ENCODE measurements at places on chromosomes 4 and X.

GRCh38 chrX:49925176-49925575 lies 2.8 kb downstream of the CLCN5 start:
- DNase-seq = no peak

GRCh38 chr4:33959519-33959918 lies 2284.8 kb downstream of the ARAP2 start:
- no peak for DNase-seq

GRCh38 chr4:168480931-168481611 lies 779 bp upstream of the DDX60L start:
- peak; percentile 80 for DNase-seq

DNA sequence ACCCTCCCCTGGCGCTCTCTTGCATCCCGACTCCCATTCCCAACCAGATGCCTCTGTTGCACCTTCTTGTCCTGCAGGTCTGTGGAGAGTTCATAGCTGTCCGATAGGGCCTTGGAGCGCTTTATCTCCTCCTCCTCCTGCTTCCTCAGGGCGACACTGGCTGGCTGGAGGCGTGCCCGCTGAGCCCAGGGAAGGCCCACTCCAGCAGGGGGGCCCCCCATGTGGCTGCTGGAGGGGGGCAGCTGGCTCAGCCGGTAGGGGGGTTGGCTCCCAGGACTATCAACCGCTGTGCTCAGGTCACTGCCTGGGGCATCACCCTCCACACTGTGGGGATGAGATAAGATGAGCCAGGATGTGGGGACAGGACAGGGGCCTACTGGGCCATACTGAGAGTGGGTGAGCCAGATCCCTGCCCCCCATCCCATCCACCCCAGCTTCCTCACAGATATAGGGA lies 25.6 kb downstream of the IQSEC2 start:
- no peak for DNase-seq

DNA sequence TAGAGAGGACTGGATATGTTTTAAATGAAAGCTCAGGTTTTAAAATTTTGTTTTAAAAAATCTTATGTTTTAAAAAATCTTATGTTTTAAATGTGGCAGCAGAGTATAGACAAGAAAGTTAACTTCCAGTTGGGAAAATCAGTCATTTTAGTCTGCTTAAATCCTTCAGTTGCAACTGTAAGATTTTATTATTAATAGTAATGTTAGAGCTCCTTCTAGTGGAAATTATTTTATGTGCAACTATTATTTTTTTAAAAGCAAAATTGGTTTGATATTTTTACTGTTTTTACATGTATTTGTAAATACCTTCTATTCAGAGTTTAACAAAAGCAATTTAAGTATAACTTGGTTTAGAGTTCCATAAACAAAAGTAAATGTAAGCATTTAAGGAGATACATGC lies 8.5 kb upstream of the NUDT6 start:
- peak; percentile 45 for DNase-seq

GRCh38 chr4:27008679-27009078 lies 148.0 kb downstream of the STIM2 start:
- no peak for DNase-seq

DNA sequence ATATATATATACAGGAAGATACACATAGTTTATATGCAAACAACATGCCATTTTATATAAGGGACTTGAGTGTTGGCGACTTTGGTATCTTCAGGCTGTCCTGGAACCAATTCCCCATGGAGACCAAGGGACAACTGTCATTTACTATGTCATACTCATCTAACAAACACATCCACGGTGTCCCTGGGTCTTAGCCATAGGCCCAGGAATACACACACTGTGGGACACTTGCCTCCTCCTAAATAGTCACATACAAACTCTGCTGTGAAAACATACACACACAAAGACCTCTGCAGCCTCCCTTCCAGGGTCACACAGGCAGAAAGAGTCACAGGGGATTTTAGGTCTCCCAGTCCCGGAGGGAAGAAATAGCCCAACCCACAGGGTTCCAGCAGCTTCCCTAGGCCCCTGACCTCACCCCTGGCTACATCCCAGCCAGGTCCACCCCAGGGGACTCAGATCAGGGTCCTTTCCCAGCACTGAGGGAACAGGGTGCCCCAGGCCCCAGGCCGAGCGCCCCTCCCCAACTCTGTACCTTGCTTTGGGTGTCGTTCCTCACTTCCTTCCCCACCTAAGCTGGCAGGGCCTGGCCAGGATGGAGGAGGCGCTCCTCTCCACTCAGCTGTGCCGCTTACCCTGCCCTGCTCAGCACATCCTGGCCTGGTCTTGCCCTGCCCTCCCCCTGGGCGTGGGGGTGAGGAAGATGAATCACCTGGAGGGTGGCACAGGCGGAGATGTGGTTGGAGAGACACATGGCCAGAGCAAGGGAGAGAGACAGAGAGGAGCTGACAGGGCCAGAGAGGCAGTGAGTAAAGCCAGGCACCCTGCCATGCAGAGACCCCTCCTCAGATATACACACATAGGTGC lies 21.8 kb downstream of the FGD1 start:
- DNase-seq = peak; percentile 71

DNA sequence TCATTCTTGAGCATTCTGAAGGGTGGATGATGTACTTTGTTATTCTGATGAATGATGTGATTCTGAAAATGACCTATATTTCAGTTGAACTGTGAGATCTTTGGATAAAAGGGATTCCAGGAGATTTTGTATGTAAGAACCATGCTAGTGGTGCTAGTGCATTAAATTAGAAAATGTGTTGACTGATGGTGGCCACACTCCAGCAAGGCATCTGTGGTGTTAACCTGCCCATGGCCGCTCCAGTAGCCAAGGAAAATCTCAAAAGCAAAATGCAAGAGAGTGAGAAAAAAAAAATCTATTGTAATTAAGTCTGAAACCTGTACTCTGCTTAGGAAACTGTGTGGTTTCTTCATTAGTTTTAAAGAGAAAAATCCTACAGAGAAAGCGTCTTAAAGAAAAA lies 93.5 kb downstream of the WWC2 start:
- DNase-seq = no peak

- no peak for DNase-seq
Observed at GRCh38 chr4:76904646-76905190, 6.8 kb upstream of the SOWAHB start.

- no peak for DNase-seq
Observed at GRCh38 chrX:51905711-51906110, 12.3 kb downstream of the MAGED1 start.

DNA sequence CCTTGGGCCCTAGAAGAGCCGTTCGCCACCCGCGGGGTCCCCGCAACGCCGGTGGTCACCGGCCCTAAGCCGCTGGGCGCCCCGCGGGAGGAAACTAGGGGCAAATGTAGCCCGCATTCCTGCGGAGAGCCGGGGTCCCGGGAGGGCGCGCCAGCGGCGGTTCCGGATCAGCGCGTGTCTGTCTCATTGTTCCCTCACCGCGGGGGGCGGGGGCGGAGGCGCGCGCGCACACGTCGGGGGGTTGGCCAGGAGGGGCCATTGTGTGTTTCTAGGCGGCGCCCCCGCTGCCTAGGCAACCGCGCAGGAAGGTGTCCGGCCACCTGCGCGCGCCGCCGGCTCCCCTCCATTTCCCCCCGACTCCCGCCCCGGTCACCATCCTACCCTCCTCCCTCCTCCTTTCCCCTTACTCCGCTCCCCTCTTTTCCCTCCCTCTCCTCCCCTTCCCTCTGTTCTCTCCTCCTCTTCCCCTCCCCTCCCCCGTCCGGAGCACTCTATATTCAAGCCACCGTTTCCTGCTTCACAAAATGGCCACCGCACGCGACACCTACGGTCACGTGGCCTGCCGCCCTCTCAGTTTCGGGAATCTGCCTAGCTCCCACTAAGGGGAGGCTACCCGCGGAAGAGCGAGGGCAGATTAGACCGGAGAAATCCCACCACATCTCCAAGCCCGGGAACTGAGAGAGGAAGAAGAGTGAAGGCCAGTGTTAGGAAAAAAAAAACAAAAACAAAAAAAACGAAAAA lies 789 bp upstream of the DDX3X start:
- peak; percentile 79 for DNase-seq

GRCh38 chr4:178894126-178894525 lies 1451.9 kb upstream of the AGA start:
- no peak for DNase-seq

- DNase-seq = no peak
Observed at GRCh38 chrX:12223650-12224049, 85.4 kb downstream of the FRMPD4 start.

GRCh38 chrX:19960913-19961312 lies 29.9 kb downstream of the BCLAF3 start:
- DNase-seq = no peak

- DNase-seq = peak; percentile 33
Observed at GRCh38 chr4:42391981-42392380, 5.3 kb upstream of the SHISA3 start.

- no peak for DNase-seq
Observed at GRCh38 chrX:137172317-137172948, 138.6 kb upstream of the GPR101 start.

DNA sequence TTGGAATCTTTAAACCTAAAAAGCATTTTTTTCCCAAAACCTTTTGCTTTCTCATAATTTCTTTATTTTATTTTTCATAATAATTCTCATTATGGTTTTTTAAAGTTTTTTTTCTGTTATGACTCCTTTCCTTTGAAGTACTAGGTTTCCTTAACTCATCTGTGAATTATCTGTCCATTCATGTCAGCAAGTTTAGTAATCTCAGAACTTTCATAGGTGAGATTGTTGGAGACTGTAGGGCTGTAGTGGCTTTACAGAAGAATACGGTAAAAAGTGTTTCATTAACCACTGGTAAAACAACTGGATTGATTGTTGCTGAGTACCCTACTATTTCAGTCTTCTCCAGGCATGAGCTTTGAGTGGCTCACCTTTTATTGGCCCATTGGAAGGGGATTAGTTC lies 361.7 kb upstream of the PPP1R2C start:
- no peak for DNase-seq

DNA sequence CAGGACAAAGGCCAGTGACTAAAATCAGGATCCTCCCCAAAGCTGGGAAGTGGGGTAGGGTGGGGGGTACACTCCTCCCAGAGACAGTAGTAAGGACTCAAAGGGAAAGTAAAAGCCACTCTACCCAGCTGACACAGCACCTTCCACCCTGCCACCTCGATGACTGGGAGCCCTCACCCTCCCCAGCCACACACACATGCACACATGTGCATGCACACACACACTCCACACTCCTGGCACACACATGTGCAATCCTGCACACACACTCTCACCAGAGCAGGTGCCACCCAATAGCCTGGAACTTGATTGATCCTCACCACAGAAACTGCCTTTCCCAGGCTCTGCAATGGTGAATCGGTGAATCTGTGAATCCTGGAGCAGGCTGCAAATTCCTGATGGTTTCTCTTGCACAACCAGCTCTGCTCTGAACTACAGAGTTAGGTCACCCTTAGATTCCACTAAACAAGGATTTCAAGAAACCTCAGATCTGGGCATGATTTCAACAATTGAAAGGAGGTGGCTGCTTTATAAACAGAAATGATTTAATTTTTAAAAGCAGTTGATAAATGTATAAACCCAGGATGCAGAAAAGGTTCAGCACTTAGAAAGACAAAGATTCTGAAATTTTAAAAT lies 21.5 kb downstream of the AMOT start:
- DNase-seq = peak; percentile 67

DNA sequence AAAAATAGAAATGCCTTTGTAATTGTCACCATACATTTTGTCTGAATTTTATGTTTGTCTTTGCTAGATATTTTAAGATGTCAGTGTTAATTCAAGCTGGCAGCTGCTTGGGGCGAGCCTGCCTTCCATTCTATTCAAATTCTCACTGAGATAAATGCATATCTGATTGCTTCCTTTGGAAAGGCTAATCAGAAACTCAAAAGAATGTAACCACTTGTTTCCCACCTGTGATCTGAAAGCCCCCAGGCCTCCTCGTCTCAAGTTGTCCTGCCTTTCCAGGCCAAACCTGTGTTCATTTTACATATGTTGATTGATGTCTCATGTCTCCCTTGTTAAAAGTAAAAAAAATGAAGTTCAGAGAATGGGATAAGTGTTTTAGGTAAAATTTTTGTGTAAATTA lies 318.7 kb upstream of the TECRL start:
- DNase-seq = no peak

DNA sequence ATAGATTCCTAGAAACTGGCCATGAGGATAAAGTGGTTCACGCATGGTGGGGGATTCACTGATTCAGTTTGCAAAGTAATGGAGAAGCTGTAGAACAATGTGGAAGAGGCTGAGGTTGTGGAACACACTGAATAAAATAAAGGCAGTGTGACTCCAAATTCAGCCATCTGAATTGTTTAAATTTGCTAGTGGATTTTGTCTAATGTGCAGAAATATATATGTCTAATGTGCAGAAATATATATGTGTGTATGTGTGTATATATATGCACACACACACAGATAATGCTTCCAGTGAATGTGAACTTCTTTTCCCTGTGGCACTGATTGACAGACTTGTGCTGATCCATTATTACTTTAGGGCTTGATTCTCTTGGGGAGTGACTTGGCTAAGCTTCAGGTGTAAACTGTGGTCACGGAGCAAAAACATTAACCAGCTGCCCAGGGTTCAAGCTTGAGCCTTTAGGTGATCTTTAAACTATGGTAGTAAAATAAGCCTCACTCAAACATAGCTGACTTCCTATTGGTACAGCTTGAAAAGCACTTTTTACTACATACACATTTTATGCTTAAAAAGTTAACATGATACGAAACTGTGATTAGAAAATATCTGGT lies 3.5 kb downstream of the STBD1 start:
- no peak for DNase-seq

DNA sequence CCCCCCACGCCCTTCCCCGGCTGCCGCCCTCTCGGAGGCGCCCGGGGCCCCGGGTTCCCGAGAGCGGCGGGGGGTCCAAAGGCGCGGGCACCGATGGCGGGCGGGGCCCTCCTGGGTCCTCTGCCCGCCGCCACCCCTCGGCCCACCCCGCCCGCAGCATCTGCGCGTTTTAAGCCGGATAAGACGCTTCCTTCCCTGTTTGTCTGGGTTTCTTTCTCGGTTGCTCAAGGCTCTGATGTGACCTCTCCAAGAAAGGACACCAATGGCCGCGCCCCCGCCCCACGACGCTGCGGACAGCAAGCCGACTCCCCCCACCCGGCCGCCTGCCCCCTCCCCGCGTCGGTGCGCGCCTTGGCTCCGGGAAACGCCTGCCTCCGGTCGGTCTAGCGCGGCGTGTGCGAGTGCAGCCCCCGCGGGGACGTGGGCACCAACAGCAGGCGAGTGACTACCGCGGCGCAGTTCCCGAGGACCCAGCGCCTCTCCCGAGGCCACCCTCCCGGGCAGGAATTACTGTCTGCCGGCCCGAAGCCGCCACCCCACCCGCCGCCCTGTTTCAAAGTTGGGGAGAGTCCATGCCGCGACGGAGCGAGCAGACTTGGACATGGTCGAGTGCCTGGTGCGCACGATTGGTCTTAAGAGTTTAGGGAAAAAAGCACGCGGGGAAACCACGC lies 21.1 kb upstream of the HMX1 start:
- DNase-seq = no peak

GRCh38 chr4:38062776-38063097 lies 102.5 kb downstream of the PTTG2 start:
- no peak for DNase-seq

- DNase-seq = no peak
Observed at GRCh38 chr4:183201331-183201730, 102.3 kb downstream of the WWC2 start.

DNA sequence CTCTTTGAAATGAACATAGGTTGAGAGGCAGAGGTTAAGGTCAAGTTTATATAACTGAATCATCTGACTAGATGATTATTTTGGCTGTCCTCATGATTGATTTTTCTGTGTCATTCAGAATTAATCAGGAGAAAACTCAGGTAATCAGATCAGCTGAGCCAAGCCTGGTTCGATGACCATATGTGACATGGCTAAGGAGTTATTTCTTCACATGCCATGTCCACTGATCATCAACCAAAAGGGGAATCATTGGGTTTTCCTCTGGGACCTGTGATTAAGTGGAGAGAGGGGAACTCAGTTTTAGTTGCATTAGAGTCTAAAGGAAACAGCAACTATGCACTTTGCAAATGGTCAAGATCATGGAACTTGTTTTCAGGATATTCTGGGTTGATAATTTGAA lies 20.3 kb upstream of the PACRGL start:
- DNase-seq = no peak

Data from ACHN (cell line).